Neuronal stem cell (in vitro differentiated cells): ENCODE measurements at places on chromosomes 4 and X.

DNA sequence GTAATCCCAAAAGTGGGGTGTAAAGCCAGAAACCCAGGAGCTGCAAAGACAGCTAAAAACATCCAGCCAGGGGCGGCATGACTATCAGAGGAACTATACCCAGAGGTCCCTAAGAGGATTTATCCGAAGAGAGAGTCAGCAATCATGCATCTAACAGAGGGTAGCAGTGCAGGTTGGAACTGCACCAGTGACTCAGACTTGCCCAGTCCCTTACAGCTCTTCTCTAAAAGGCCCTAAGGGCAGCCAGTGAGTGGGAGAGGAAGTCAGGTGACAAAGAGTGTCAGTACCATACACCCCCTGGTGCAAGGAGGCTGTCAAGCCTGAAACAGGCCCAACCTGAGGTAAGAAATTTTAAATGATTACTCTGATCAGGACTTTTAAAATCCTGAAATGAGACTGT lies 88.1 kb downstream of the CAMK2D start:
- no peak overlapping the region for H3K4me3 ChIP-seq
- DNase-seq, result no peak
- no peaks in the 10 kb centered on the region for H3K27me3 ChIP-seq
- H3K4me1 ChIP-seq, result no peaks in the 10 kb centered on the region

GRCh38 chr4:53943345-53944085 lies 120.9 kb downstream of the CHIC2 start:
- H3K4me3 ChIP-seq, result no peak overlapping the region
- no peaks in the 10 kb centered on the region for H3K36me3 ChIP-seq
- H3K4me1 ChIP-seq, result no peaks in the 10 kb centered on the region
- H3K27me3 ChIP-seq, result no peaks in the 10 kb centered on the region
- no peak overlapping the region for H3K27ac ChIP-seq
- DNase-seq, result no peak

GRCh38 chrX:642436-643240 lies 12.0 kb downstream of the SHOX start:
- no peak overlapping the region for H3K27ac ChIP-seq
- no peaks in the 10 kb centered on the region for H3K36me3 ChIP-seq
- no peaks in the 10 kb centered on the region for H3K4me1 ChIP-seq
- no peak overlapping the region for H3K4me3 ChIP-seq
- no peak for DNase-seq
- peaks cover 54% of the 10 kb centered on the region for H3K27me3 ChIP-seq

DNA sequence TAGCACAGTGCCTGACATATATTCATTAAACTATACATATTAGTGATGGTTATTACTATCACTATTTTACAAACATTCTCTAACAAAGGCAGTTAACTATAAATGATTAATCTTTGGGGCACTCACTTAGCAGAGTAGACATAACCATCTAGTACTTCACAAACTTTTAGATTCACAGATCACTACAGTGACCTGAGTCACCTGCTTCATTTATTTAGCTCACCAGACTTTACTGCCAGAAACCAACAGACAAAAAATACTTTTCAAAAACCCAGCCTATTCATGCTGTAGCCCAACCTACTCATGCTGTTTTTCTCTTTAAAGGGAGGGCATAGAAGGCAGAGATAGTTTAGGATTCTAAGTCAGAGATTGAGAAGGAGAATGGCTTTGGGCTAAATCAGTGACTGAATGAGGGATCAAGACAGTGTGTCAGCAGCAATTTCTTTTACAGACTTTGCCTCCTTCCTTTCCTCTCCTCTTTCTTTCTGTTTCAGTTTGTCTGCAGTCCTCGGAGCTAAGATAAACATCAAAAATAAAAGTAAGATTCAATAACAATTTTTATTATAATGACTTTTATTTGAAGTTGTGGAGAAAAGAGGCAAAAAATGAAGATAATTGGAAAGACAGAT lies 34.7 kb upstream of the PDE5A start:
- H3K27me3 ChIP-seq, result no peaks in the 10 kb centered on the region
- H3K4me1 ChIP-seq, result peaks cover 4% of the 10 kb centered on the region
- H3K36me3 ChIP-seq, result no peaks in the 10 kb centered on the region
- no peak overlapping the region for H3K4me3 ChIP-seq
- no peak overlapping the region for H3K27ac ChIP-seq

DNA sequence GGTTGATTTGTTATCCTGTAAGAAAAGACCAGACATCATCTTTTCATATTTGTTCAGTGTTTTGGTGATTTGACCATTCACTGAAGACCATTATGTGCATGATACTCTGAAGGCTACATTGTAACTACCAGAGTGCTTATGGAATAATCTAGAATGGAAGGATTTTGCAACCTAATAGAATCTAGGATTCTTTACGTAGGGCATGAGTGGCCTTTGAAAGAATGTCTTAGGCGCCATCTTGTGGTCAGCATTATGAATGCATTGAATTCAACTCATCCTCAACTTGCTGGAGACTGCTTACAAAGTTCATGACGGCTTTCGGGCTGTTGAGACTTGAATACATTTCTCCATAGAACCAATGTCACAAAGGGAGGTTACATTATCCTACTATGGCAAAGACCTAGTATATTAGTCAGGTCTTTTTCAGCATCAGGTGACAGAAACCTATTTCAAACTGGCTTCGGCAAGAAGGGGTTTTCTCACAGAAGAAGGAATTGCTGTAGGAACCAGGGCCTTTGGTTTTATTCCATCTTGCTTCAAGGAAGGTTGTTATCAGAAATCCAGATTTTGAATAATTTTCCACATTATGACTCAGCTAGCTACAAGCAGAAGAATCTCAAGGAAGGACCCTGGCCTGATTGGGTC lies 104.1 kb downstream of the GPAT3 start:
- H3K27ac ChIP-seq, result no peak overlapping the region
- DNase-seq, result peak; percentile 73
- no peaks in the 10 kb centered on the region for H3K36me3 ChIP-seq
- H3K4me1 ChIP-seq, result no peaks in the 10 kb centered on the region
- no peaks in the 10 kb centered on the region for H3K27me3 ChIP-seq

GRCh38 chr4:41982716-41983115 lies 1.2 kb downstream of the DCAF4L1 start:
- H3K36me3 ChIP-seq, result no peaks in the 10 kb centered on the region
- no peaks in the 10 kb centered on the region for H3K27me3 ChIP-seq
- H3K4me1 ChIP-seq, result no peaks in the 10 kb centered on the region
- H3K27ac ChIP-seq, result no peak overlapping the region

- no peak overlapping the region for H3K27ac ChIP-seq
- no peaks in the 10 kb centered on the region for H3K27me3 ChIP-seq
- no peak for DNase-seq
- H3K36me3 ChIP-seq, result no peaks in the 10 kb centered on the region
- H3K4me3 ChIP-seq, result no peak overlapping the region
Measured at GRCh38 chr4:130486186-130486585, 1390.2 kb downstream of the C4orf33 start.

GRCh38 chr4:70991596-70991995 lies 1.9 kb upstream of the DCK start:
- H3K27me3 ChIP-seq, result no peaks in the 10 kb centered on the region
- peaks cover 37% of the 10 kb centered on the region for H3K36me3 ChIP-seq
- H3K4me1 ChIP-seq, result peaks cover 5% of the 10 kb centered on the region

GRCh38 chr4:675036-675882 lies 917 bp downstream of the MYL5 start:
- H3K36me3 ChIP-seq, result peaks cover 26% of the 10 kb centered on the region
- no peak for DNase-seq
- H3K4me1 ChIP-seq, result peaks cover 11% of the 10 kb centered on the region
- H3K27ac ChIP-seq, result no peak overlapping the region

DNA sequence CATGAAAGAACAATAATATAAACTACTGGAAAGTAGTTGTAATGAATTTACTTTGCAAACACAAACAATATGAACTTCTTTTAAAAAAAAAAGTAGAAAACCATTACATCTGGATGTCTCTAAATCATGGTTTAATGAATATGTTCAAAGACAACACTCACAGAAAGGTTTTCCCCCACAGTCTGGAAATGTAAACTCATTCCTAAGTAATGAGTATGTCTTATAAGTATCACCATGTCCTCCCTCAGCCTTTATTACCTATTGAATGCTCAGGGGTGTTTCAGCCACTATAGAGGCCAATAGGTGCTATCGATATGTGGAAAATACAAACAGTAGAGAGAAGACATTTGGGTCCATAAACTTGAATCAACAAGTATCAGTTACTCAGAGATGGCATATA lies 186.7 kb downstream of the PALLD start:
- no peak overlapping the region for H3K27ac ChIP-seq
- DNase-seq, result no peak
- H3K4me1 ChIP-seq, result no peaks in the 10 kb centered on the region
- peaks cover 5% of the 10 kb centered on the region for H3K36me3 ChIP-seq
- H3K4me3 ChIP-seq, result no peak overlapping the region
- H3K27me3 ChIP-seq, result no peaks in the 10 kb centered on the region

DNA sequence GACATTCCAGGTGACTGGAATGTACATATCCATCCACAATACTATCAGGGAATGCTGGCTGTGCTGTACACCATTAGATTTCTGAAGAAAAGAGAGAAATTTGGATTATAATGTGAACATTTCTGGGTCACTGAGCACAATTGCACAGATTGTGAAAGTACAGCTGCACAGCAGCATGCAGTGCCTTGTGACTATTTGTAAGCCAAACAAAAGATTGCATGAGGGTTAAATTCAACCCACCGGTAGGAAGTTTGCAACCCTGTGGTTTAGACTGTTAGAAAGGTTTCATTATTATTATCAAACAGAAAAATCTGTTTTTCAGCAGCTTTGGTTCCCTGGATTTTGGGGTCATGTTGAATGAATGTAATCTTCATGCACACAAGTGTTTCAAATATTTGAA lies 24.5 kb downstream of the DDIT4L start:
- peaks cover 6% of the 10 kb centered on the region for H3K4me1 ChIP-seq
- no peaks in the 10 kb centered on the region for H3K27me3 ChIP-seq
- H3K4me3 ChIP-seq, result no peak overlapping the region
- peak; percentile 18 for DNase-seq
- peak overlapping the region; percentile 63 for H3K27ac ChIP-seq

DNA sequence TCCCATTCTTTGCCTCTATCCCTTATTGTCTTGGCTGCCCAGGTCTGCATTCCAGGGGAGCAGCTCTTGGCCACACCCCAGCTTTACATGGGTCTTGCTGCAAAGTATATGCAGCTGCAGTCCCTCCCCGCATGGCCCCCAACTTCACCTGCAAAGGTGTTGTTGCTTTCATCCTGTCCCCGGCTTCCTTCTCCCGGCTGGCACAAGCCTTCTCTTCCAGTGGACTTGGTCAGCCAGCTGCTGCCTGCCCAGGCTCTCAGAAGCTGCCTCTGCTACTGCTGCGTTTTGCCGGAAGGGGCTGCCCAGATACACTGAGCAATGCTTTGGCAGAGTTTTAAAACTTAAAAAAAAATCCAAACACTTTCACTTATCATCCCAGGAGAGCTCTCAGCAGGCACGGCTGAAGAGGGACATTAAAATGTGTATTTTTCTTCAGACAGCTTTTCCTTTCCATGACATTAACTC lies 121.2 kb upstream of the PDLIM3 start:
- no peaks in the 10 kb centered on the region for H3K27me3 ChIP-seq
- H3K27ac ChIP-seq, result no peak overlapping the region
- H3K4me3 ChIP-seq, result no peak overlapping the region
- DNase-seq, result peak; percentile 4
- peaks cover 1% of the 10 kb centered on the region for H3K4me1 ChIP-seq
- peaks cover 11% of the 10 kb centered on the region for H3K36me3 ChIP-seq

- no peaks in the 10 kb centered on the region for H3K36me3 ChIP-seq
- H3K27me3 ChIP-seq, result no peaks in the 10 kb centered on the region
- no peaks in the 10 kb centered on the region for H3K4me1 ChIP-seq
- H3K27ac ChIP-seq, result no peak overlapping the region
Measured at GRCh38 chr4:88101165-88101564, 57.3 kb downstream of the ABCG2 start.

DNA sequence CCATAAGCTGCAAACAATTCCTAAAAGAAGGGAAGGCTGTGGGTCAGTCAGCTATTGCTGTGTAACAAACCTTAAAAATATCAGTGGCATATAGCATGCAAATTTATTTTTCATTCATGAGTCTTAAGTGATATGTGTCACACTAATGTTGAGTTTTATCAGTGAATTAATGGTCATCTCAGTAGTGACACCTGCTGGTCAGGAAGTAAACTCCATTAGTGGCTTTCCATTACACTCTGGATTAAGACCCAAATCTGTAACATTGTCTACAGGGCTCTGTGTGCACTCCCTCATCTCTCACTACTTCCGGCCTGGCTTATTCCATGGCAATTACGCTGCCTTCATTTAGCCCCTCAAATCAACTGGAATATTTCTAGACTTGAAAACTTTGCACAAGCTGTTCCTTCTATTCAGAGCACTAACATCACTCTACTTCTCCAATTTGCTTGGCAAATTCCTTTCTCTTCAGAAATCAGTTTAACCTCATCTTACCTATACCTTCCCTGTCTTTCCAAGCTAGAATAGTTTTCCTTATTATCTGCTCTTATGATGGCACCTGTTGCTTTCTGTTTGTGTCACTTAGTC lies 217.3 kb upstream of the TAPT1 start:
- no peaks in the 10 kb centered on the region for H3K4me1 ChIP-seq
- no peaks in the 10 kb centered on the region for H3K36me3 ChIP-seq
- H3K4me3 ChIP-seq, result no peak overlapping the region
- DNase-seq, result peak; percentile 26

DNA sequence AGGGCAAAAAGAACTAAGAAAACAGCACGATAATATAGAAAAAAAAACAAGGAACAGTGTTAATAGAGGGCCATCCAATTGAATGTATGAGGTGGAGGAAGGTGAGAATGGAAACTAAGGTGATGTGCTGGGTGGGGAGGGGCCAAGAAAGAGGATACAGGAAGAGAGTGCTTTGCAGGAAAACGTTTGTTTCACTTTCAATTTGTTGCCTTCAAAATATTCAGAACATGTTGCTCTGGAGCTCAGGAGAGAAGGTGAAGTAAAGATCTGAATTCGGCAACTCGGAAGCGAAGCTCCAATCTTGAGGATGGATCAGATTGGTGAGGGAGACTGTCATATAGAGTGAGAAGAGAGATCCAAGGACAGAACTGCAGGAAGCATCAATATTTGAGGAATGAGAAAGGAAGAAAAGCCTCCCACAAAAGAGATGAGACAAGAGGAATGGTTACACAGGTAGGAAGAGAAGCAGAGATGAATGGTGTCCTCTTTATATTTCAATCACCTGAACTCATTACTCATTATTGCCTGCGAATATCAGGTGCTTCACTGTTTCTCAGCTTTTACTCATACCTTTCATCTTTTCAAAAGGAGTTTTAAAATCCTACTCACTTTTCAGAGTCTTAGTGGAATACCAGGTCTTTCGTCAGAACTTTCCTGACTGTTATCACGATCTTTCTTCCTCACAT lies 14.7 kb upstream of the SEC24D start:
- no peak overlapping the region for H3K4me3 ChIP-seq
- H3K36me3 ChIP-seq, result no peaks in the 10 kb centered on the region

DNA sequence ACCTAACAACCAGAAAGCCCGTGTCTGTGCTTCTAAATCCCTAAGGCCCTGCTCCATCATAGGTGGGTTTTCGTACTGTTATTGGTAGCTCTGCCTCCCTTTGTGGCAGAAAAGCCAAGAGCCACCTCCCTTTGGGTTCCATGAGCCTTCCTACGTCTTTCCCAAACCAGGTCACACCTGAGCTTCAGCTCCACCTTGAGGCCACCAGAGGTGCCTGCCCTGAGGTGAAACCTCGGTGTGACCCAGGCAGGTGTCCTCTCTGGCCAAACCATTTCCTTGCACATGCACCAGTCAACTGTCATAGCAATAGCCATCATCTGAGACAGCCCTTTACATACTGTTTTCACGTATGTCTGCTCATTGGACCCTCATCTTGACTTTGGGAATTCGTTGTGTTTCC lies 188.0 kb upstream of the RBPJ start:
- H3K36me3 ChIP-seq, result no peaks in the 10 kb centered on the region
- no peak overlapping the region for H3K27ac ChIP-seq
- H3K27me3 ChIP-seq, result no peaks in the 10 kb centered on the region
- no peaks in the 10 kb centered on the region for H3K4me1 ChIP-seq
- H3K4me3 ChIP-seq, result no peak overlapping the region
